ENCODE measurements at places on chromosomes 5 and 9.

DNA sequence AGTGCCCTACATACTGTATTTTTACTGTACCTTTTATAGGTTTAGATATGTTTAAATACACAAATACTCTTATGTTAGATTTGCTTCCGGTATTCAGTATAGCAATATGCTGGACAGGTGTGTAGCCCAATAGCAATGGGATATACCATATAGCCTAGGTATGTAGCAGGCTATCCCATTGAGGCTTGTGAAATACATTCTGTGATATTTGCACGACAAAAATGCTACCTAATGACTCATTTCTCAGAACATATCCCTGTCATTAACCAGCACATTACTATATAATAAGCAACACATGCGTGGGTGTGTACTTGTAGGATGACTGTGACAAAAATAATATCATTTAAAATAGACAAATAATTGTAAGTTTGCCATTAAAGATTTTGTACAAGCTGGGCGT is 208.8 kb downstream of the MRPS30 start:
- no peak for DNase-seq

GRCh38 chr5:137245438-137245837 is 253.7 kb downstream of the SPOCK1 start:
- DNase-seq: no peak

- DNase-seq: no peak
These were observed 24.1 kb downstream of the PITX1 start for GRCh38 chr5:135009736-135010501.

DNA sequence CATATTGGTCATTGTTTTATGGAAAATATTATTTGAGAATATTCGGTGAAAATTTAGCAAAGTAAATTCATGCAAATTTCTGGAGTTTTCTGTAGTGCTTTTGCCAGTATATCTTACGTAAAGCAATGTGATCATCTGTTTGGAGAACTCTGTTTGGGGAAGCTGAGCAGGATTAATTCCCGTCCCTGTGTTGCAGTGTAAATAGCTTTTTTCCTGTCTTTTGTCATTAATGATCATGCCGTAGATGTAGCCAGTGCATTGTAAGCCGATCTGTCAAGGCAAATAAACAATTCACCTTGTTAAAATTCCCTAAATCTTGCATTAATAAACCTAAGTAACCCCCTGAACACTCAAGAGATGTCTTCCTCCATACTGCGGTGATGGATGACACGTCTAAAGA is 39.2 kb downstream of the PPIC start:
- no peak for DNase-seq

GRCh38 chr5:150734579-150735384 is 24.0 kb downstream of the DCTN4 start:
- no peak for DNase-seq

DNA sequence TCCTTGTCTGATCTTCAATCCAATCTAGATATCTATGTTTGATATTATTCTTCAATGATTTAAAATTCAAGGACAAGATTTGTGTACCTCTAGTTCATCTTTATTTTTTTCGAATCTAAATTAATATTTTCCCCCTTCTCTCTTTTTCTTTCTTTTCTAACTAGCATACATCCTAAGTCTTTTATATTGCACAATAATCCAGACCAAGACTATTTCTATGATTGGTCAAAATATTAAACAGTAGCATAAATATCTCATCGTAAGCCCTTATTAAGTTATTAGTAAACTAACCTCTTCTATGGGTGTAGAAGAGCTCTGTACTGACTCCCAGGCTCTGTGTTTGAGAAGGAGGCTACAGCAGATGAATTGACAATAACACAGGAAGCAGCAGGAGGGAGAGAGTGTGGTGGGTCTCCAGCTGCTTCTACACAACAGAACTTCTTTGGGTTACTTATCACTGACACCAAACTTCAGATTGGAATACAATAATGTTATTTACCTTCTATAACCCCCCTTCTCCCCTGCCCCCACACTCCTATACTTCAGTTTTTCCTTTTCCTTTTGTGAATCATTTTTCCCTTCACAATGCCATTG is 11.9 kb upstream of the PLCXD3 start:
- no peak for DNase-seq

- DNase-seq: no peak
These were observed 30.1 kb downstream of the IPPK start for GRCh38 chr9:92639791-92640271.

- no peak for DNase-seq
These were observed 270.8 kb downstream of the NTRK2 start for GRCh38 chr9:84940294-84940693.

GRCh38 chr5:17180330-17180843 is 37.0 kb upstream of the BASP1 start:
- DNase-seq: no peak

- no peak for DNase-seq
These were observed 265.9 kb downstream of the TRIM36 start for GRCh38 chr5:114903767-114904166.

DNA sequence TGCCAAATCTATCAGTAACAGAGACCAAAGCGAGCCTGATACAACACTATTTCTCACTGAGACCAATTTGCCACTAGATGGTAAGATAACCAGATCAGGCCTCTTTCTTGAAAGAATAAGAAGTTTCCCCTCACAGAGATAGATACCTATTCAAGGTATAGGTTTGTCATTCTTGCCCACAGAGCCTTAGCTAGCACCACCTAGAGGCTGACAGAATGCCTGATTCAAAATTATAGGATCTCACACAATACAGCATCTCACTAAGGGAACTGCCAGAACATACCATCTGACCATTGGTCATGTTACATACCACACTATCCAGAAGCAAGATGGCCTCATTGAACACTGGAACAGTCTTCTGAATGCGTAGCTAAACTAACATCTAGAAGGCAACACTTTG is 166.6 kb upstream of the HCN1 start:
- DNase-seq: no peak

GRCh38 chr5:101877451-101877850 is 418.6 kb downstream of the SLCO4C1 start:
- no peak for DNase-seq

GRCh38 chr5:78269088-78269703 is 25.3 kb downstream of the AP3B1 start:
- DNase-seq: no peak

DNA sequence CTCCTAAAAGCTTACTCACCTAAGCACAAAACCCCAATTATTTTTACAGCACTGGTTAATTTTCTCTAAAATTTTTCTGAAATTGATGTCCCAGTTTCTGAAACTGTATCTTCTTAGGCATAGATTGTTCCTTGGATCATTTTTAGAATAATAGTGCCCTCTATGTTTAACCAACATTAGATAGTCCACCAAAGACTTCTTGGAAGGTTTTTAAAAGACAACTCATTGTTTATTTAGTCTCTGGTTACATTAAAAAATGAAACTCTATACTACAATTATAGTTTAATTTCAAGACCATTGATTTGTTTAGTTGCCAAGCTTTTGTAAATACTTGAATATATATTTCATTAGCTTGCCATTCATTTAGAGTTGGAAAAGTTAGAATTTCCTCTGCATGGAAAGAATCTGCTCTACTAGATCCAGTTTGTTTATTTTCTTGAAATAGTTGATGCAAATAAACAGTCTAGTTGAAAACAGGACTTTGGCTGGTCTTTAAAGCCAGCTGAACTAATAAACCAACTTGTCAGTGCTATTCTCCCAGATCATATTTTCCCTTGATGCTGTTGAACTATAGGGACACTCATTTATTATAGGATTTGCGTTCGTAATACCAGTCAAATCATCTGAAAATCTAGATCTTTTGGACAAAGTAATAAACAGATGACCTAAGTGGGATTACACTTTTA is 990.5 kb downstream of the TLE1 start:
- no peak for DNase-seq

GRCh38 chr9:131276891-131277286 is 579 bp upstream of the FAM78A start:
- DNase-seq: no peak

- no peak for DNase-seq
These were observed 762.1 kb upstream of the TYRP1 start for GRCh38 chr9:11931109-11931508.

- DNase-seq: no peak
These were observed 62.7 kb upstream of the PCA3 start for GRCh38 chr9:76701441-76702039.

DNA sequence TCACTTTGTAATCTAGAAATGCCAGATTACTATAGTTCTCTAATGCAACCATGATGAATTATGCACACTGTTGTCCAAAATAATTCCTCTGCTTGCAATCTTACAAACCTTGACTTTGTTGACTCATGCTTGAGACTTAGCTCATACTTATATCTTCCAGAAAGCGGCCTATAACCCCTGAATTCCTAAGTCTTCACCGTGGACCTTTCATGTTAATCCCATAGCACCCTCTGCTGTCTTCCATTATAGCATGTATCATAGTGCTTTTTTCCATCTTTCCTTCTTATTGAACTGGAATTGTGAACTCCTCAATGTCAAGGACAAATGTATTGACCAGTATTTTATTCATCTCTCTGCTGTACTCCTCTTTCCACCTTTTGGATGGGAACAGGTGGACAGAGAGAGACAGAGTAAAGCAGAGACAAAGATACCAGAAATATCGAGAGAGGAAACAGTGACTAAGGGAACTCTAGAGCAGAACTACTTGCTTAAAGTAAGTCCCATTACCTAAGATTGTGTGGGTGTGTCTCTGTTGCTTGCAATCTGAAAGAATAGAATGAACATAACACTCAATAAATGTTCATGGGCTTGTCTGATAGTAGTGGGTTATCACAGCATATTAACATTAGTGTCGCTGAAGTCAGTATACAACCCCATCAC is 110.0 kb downstream of the LURAP1L start:
- DNase-seq: no peak

- no peak for DNase-seq
These were observed 35.8 kb downstream of the VLDLR start for GRCh38 chr9:2657427-2657826.

DNA sequence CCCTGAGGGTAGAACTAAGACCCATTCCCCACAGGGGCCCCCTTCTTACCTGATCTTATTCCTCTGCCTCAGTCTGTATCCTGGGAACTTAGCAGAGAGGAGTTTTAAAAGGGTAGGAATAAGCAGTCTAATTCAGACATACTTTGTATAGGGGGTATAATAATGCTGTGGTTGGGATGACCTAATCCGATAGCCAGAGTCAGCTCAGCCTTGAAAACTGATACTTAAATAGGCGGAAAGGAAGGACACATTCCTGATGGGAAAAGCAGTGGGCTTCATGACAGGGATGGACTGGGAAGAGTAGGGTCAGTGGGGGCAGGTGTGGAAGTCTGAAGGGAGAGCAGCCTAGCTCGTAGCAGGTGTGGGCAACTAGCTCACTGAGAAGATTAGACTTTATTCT is 52.2 kb upstream of the TESK1 start:
- no peak for DNase-seq

GRCh38 chr9:82912645-82913044 is 150.3 kb downstream of the RASEF start:
- no peak for DNase-seq

DNA sequence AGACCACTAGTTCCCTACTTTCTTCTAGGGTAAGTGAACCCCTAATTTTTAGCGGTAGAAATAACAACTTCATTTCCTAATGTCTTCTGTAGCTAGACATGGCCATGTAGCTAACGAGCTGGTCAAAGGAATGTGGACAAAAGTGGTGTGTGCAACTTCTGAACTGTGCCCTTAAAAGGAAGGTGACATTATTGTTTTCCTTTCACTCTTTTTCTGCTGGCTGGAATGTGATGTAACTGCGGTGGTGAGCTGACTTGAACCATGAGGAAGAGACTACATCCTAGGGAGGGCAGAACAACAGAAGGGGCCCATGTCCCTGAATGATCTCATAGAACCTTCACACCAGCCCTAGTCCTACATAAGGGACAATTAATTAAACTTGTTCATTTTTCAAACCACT is 1.3 kb upstream of the SNX2 start:
- DNase-seq: no peak

DNA sequence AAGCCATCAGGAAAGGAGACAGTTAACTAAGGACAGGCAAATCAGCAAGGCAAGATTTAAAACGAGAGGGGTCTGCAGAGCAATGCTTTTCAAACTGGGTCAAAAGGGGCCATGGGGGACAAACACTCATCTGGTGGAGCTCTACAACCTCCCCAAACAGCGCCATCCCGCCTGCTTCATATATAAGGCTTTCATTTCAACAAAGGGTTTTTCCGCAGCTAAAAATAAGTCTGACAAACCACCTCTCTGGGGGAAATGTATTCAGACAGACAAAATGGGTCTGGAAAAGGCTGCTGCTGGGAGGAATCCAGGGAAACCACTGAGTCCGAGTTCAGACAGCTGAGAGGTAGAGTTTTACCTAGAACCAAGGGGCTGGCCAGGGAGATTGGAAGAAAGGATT is 8.3 kb upstream of the SEPTIN8 start:
- DNase-seq: no peak

- no peak for DNase-seq
These were observed 21.2 kb upstream of the LOX start for GRCh38 chr5:122099060-122099790.

DNA sequence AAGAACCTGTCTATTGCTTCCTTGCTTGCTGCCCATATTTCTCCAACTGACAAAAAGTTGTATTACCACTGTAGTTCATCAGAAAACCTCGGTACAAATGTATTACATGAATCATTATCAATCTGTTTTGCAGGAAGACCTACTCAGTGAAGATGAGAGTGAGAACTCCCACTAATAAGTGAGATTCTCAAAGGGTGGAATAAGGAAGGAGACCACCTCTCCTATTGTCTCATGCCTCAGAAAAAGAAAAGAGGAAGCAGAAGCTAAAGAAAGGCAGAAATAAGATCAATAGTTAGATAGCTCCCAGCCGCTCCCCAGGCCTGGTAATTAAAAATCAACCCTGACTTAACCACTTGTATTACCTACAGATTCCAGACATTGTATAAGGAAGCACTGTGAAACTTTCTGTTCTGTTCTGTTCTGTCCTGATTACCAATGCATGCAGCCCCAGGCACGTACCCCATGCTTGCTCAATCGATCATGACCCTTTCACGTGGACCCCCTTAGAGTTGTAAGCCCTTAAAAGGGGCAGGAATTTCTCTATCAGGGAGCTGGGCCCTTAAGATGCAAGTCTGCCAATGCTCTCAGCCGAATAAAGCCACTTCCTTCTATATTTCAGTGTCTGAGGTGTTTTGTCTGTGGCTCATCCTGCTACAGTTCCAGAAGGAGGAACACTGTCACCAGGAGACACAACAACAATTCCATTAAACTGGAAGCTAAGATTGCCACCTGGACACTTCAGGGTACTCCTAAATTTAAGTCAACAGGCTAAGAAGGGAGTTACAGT is 152.5 kb upstream of the COX7C start:
- DNase-seq: no peak

DNA sequence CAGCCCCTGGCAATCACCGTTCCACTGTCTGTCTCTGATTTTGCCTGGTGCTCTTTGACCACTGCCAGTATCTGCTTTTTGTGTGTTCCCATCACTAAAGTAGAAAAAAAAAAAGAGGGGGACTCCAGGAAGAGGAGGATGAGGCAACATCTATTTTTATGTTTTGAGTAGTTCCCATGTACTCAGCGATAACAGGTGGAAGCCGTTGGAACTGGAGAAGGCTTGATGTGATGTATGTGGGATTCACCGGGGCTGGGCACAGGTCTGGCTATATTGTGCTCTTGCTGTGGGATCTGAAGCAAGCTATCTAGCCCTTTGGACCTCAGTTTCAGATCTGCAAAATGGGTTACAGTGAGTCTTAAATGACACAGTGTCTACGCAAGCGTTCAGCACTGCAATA is 104.9 kb downstream of the SLIT3 start:
- DNase-seq: no peak
